ENCODE measurements at places on chromosomes 1 and 21. TPM values are rescaled to one million over a fixed set of nuclear protein-coding genes. Genes with fewer than 3 reads are reported as not detected.

GRCh38 chr1:224585051-224585450 lies 31.1 kb upstream of the CNIH3 start:
- no peak for DNase-seq

GRCh38 chr1:214472364-214472763 lies 79.0 kb downstream of the PTPN14 start:
- DNase-seq = no peak

- DNase-seq = no peak
These were observed 27.4 kb downstream of the PHGDH start for GRCh38 chr1:119739150-119739549.

GRCh38 chr1:34266127-34266951 lies 89.6 kb downstream of the C1orf94 start:
- DNase-seq = peak; percentile 23

S100A14 gene
- 4.3 TPM for polyA plus RNA-seq

GRCh38 chr1:45243476-45244343 lies 37.3 kb upstream of the ZSWIM5 start:
- no peak for DNase-seq

DNA sequence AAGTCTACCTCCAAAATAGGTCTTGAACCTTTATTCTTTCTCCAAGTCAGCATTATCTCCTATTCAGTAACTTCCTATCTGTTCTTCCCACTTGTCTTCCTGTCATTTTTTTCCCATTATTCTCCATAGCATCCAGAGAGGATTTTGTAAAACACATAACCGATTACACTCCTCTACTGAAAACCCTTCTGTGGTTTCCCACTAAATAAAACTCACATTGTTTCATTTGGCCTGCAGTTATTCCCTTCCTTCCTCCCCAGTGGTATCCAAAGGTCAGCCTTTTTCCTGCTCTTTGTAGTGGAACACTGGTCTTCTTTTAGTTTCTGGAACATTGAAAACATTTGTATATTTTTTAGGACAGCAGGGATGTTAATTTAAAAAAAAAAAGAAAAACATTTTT lies 266.0 kb downstream of the GPR52 start:
- no peak for DNase-seq

DNA sequence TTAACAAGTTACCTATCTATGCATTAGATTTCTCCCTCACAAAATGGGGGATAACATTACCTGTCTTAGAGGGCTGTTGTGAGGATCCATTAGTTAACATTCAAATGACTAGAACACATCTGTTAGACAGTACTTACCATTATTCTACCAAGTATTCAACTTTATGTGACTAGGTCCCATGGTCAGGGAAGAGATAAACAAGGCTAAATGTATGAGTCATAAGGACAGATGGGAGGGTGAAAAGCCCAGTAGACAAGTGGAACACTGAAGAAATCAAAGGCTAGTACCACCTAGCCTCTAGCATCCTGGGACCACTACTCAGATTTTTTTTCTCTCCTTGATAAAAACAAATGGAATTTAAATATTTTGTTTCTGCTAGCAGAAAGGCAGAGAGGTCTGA lies 9.0 kb upstream of the VHLL start:
- no peak for DNase-seq

DNA sequence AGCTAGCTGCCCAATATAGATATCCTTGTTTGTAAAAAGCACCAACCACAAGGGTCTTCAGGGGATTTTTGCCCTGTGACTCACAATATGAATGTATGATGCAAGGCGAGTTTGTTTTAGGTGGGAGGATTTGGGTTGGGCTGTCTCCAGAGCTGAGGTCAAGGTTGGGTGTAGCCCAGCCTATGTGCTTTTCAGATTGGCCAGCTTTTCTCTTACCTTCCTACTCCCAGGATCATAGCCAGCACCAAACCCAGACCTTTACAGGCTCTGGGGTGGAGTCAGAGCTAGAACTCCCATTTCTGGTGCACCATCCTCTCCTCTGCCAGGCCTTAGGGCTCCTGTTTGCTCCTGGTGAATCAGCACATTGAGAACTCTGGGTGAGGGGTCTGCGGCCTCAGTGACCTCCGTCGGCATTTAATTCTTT lies 55.6 kb upstream of the GCLM start:
- no peak for DNase-seq

A3GALT2 gene
- polyA plus RNA-seq = not detected

GRCh38 chr1:86450847-86451246 lies 17.9 kb upstream of the CLCA1 start:
- no peak for DNase-seq

- DNase-seq = no peak
These were observed 12.9 kb downstream of the DESI2 start for GRCh38 chr1:244665771-244666217.

SPRR2F gene
- not detected for polyA plus RNA-seq

RPE65 gene
- not detected for polyA plus RNA-seq

LCE1E gene
- polyA plus RNA-seq = not detected

TDRD5 gene
- not detected for polyA plus RNA-seq

CSF3R gene
- 8.2 TPM for polyA plus RNA-seq

GRCh38 chr21:37561506-37561905 lies 194.9 kb downstream of the DYRK1A start:
- DNase-seq = no peak

DNA sequence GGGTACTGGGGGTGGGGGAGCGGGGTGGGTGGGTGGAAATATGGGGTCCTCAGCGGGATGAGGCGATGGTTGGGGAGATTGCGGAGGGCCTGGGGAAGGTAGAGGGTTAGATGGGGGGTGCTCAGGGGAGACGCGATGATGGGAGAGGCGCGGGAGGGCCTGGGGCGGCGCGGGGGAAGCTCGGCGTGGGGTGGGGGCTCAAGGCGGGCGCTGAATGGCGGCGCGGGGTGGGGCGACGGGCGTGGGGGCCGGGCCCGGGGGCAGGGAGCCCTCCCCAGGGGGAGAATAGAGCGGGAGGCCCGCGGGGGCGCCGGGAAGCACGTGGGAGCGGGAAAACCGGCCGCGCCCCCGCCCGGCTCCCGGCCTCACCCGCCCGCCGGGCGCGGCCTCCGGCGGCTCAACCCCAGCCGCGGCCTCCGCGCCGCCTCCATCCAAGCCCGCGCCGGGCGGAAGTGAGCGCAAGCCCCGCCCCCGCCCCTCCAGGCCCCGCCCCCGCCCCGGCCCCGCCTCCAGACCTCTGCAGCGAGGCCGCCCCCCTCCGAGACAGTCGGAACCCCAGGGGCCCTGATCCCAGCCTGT lies at the start of gene FAAP20:
Gene FAAP20, minus strand, starts transcription at position 454 of the 579 bp plus-strand sequence. Its CDS starts 23 bp downstream, at position 431.
- peak; percentile 95 for DNase-seq

CD164L2 gene
- polyA plus RNA-seq = not detected

SMYD2 gene
- 19.7 TPM for polyA plus RNA-seq

DNA sequence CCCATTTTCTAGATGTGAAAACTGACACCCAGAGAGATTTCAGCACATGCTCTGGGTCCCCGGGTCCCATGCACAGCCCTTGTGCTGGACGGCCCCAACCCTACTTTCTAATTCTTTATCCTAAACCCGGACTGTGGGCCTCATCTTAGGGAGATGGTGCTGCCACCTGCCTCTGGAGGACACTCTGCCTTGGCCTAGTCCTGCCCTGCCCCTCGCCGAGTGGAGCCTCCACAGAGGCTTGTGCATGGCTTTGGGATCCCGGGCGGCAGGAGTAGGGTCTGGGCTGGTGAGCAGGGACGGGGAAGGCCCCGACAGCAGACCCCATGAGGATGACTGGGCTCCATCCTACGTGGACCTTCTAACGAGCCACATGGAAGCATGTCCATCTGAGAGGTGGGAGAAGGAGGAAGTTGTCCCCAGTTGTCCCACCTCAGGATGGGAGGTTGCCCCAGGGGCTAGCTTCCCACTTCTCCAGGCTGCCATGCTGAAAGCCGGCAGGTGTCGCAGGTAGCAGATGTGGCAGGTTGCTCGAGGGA lies 12.4 kb downstream of the MX2 start:
- no peak for DNase-seq

NBPF10 gene
- 0.39 TPM for polyA plus RNA-seq

GRCh38 chr1:85224734-85225623 lies 24.2 kb upstream of the SYDE2 start:
- DNase-seq = peak; percentile 52

DNA sequence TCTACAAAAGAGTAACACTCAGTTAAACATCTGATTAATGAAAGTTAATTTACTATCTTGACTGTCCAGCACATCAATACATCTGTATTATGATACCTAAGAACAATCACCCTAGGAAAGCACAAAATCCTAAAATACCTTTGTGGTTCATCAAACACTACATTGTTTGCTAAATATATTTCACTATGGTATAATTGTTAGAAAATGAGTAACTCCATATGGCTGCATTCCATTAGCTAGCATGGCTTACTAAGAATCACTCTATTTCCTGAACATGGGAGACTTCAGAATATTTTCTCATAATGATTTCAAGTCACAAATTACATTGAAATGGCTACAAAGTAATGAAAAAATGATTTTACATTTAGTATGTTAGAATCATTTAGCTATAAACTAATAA lies 12.5 kb downstream of the TRMT1L start:
- DNase-seq = no peak

PRAMEF12 gene
- polyA plus RNA-seq = not detected

DNA sequence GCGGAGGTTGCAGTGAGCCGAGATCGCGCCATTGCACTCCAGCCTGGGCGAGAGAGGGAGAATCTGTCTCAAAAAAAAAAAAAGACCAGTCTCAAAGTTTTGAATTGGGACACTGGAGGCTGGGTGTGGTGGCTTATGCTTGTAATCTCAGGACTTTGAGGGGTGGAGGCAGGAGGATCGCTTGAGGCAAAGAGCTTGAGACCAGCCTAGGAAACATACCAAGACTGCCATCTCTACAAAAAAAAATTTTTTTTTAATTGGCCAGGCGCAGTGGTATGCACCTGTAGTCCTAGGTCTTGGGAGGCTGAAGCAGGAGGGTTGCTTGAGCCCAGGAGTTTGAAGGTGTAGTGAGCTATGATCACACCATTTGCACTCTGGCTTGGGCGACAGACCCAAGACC lies 3.9 kb downstream of the ZBTB8B start:
- DNase-seq = no peak

FAM151A gene
- 1.5 TPM for polyA plus RNA-seq

DNA sequence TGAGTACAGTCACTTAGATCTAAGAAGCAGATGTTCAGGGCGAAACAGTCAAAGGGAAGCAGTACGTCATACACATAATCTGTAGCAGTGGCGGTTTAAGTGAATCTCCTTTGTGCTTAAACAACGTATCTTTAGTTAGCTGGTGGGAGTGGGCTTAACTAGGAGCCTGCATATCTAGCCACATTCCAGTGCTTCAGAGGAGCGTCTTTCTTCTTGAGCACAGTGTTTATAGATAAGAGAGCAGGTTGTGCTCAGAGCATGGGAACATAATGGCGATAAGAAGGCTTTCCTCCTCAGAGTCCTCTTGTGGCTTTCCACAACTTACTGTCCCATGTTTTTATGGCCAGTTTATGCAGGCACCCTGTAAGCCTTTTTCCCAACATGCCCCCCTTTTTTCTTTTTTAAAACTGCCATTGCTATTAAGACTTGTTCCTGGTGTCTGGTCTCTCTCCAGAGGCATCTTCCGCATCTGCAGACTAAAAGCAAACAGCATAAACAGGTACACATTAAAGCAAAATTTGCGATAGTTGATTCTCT lies 3.2 kb downstream of the DAP3 start:
- DNase-seq = no peak

- DNase-seq = no peak
These were observed 126.0 kb downstream of the NR5A2 start for GRCh38 chr1:200153277-200154055.

- peak; percentile 60 for DNase-seq
These were observed 43.5 kb downstream of the RRAGC start for GRCh38 chr1:38815903-38816627.

CDC14A gene
- 1.7 TPM for polyA plus RNA-seq

LCE1F gene
- polyA plus RNA-seq = not detected

DNA sequence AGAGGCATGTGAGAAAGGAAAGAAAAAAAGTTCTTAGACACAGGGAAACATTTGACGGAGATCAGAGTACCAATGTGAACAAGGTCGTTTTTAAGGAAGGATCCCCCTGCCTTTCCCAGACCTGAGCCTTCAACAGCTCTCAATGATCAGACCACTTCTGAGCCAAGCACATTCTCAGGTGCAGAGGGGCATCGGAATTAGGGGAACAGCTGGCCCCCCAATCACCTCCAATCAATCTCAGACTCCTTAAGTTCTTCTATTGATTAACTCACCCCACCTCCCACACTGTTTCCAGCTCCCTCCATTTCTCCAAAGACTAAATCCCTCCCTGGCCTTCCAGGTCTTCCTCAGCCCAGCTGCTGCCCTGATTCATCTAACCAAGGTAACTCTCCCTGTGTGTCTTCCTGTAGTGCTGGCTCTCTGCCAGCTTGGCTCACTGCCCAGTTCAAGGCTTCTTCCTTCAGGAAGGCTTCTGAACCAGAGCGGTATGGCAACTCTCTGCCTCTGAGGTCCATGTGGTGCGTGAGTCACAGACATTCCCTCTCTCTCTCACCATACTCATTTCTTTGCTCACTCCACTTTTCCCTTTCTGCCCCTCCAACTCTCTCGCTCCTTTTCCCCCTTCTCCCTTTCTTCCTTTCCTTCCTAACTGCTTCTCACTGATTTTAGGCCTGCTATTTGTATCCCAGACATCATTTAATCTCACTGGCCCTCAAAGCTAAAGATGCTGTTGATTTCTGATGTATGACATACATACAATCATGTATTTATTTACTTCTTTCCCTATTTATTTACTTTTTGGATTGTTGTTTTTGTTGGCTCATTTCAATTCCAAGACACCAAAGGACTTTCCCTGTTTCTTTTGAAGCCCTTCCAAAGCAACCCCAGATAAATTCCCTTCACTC lies 18.1 kb downstream of the CFAP45 start:
- DNase-seq = peak; percentile 44

GRCh38 chr1:152053375-152053774 lies 16.6 kb upstream of the S100A11 start:
- no peak for DNase-seq

- peak; percentile 55 for DNase-seq
These were observed 1.1 kb upstream of the ADAMTS1 start for GRCh38 chr21:26846036-26846931.

GRCh38 chr1:16235944-16236510 lies 956 bp downstream of the CPLANE2 start:
- peak; percentile 33 for DNase-seq

DNA sequence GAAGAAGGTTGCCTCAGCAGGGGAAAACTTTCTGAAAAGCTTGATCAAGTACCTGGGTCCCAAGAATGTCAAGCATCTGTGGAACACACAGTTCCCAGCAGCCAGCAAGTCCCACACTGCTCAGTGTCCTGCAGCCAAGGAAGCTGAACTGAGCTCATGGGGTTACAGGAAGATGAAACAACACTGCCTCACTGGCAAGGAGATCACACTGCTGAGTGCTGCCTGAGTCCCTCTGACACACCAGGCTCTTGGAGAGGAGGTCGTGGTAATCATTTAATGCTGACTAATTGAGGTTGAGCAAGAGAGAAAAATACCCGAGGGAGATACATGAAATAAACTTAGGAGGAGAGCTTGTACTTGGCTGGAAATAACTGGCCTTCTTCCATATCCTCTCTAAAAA lies 75.2 kb downstream of the MPZL1 start:
- no peak for DNase-seq

GRCh38 chr1:43539726-43540434 lies 9.2 kb downstream of the PTPRF start:
- no peak for DNase-seq

GNAT2 gene
- not detected for polyA plus RNA-seq

GRCh38 chr1:198932351-198932991 lies 293.6 kb downstream of the PTPRC start:
- no peak for DNase-seq

GRCh38 chr1:22383526-22384294 lies 67.9 kb upstream of the ZBTB40 start:
- DNase-seq = no peak

PLD5 gene
- 0.05 TPM for polyA plus RNA-seq

LRRIQ3 gene
- polyA plus RNA-seq = 0.37 TPM
